ENCODE measurements at places on chromosomes 1 and 21.

GRCh38 chr21:45502600-45502999 is 39.6 kb downstream of the SLC19A1 start:
- DNase-seq, result no peak

GRCh38 chr1:101005871-101006270 is 19.7 kb downstream of the DPH5 start:
- DNase-seq, result no peak

GRCh38 chr1:196324345-196324744 is 283.9 kb downstream of the KCNT2 start:
- no peak for DNase-seq

- DNase-seq, result no peak
Observed at GRCh38 chr1:67650061-67650460, 34.9 kb upstream of the GADD45A start.
